ENCODE measurements at places on chromosomes 7 and 10.
A peak's percentile ranks its signal among the peaks of the same experiment; 100 is the strongest.

DNA sequence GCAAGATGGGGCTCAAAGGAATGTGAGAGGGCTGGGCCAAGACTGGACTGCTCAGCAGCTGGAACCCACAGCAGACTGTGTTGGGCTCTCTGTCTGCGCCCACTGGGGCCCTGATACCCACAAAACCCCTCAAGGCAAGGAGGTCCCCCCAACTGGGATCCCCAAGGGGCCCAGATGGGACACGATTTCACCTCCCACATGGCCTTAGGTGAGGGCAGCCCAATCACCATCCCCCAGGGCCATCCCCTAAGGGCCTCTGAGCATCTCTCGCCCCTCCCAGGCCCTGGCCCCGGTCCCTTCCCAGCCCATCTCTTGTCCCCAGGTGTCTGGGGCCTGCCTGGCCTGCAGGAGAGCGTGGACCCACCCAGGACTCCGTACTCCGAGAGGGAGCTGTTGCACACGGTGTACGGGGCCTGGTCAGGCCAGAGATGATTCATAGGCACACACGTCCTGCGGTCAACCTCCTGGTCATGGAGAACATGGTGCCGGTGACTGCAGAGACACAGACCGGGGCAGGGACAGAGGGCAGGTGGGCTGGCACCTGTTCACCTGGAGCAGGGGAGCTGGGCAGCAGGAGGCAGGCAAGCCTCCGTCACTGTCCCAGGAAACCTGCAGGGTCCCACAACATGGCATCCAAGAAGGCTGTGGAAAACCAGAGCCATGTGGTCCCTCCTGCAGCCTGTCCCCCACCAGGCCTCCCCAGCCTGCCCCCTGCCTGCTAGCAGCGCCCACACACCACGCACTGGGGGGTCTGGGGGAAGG is 21.6 kb downstream of the OGDHL start:
- no peak for DNase-seq

DNA sequence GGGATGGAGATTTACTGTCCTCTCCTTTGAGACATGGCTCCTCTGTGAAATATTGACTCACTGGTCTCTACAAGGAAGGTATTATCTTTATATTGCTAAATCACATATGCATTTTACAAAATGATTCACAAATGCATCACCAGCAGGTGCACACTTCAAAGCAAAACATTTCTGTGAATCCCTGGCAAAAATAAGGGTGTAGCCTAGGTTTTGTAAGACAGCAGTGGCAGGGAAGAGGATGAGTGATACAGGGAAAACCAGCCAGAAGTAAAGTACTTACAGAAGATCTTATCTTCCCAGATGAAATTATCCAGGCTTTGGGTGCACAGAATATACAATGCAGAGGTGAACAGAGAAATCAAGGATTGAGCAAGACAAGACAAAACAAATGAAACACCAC is 1094.6 kb downstream of the GATA3 start:
- DNase-seq = no peak

DNA sequence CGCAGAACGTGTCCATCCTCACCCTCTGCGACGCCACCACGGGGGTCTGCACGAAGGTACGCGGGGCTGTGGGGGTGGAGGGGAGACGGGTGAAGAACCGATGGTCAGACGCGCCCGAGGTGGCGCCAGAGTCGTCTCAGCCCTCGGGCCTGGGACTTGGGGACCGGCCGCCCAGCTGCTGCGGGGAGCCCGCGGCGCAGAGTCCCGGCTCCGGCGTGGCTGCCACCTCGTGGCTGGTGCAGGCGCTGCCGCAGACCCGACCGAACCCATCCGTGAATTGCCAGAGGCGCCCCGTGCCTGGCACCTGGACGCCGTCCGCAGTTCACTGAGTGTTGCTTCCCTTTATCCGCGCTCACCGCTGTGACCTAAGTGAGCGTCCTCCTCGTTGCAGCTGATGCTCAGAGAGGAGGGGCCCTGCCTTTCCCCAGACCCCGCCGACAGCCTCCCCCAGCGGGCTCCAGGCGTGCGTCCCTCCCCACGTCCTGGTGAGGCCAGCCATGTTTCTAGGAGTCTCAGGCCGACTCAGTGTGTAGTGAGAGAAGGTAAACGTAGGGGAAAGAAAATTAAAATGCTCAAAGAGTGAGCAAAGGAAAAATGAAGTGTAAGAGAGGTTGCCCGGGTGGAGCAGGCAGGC is 208.7 kb downstream of the PAXIP1 start:
- DNase-seq = peak; percentile 10

DNA sequence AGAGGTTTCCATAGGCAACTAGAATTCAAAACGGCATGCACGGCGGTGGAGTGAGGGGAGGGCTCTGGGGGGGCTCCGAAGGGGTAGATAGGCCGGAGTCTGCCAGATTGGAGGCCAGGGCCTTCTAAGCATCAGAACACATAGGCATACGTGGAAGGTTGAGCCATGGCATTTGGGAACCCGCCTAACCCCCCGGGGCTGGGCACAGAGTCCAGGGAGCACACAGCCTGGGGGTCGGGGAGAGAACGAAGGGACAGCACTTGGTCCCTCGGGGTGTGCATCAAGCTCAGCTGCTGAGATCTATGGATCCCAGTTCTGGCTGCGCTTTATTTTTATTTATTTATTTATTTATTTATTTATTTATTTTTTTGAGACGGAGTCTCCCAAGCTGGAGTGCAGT is 89.4 kb upstream of the TNS3 start:
- no peak for DNase-seq

- DNase-seq = no peak
These were observed 91.2 kb upstream of the PARD3 start for GRCh38 chr10:34906067-34906965.

DNA sequence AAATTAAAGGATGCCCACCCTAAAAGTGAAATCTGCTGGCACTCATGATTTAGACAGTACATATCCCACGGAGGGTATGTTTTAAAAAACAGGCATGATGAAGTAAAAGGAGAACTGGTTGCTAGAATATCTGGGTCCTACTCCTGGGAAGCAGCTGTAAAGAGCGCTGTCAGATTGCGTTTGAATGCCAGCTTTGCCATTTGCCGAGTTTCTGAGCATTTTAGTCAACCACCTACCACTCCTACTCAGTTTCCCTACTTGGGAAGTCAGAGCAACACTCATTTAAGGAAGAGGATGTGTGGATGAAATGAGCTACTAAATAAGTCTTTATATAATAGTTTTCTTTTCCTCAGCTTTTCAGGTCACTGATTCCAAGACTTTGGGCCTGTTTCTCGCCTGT is 1.1 kb upstream of the UMAD1 start:
- DNase-seq = no peak

- DNase-seq = no peak
These were observed 244.8 kb downstream of the BAMBI start for GRCh38 chr10:28922127-28922526.

- no peak for DNase-seq
These were observed 34.1 kb downstream of the EGFR start for GRCh38 chr7:55052741-55053427.

Measured in suppressor macrophage treated with lipopolysaccharide for 1 hour (primary cell).